ENCODE measurements at places on chromosomes 2 and 18. TPM values are rescaled to one million over a fixed set of nuclear protein-coding genes. Genes with fewer than 3 reads are reported as not detected.

- H3K36me3 ChIP-seq, result no peaks in the 10 kb centered on the region
- DNase-seq, result no peak
- no peak overlapping the region for H3K4me3 ChIP-seq
- H3K27ac ChIP-seq, result no peak overlapping the region
- no peaks in the 10 kb centered on the region for H3K27me3 ChIP-seq
Measured at GRCh38 chr2:204027091-204027490, 90.5 kb downstream of the ICOS start.

- peak; percentile 79 for DNase-seq
- H3K27me3 ChIP-seq, result no peaks in the 10 kb centered on the region
- H3K27ac ChIP-seq, result peak within 1 kb of the TSS; percentile 77
- no peaks in the 10 kb centered on the region for H3K36me3 ChIP-seq
- no peaks in the 10 kb centered on the region for H3K4me1 ChIP-seq
Measured at GRCh38 chr2:127106991-127107621, at the start of gene BIN1. Gene BIN1 (minus strand): TSS chr2:127107154. CDS start chr2:127106943, 211 bp downstream.

- H3K4me1 ChIP-seq, result peaks cover 5% of the 10 kb centered on the region
- no peak overlapping the region for H3K4me3 ChIP-seq
Measured at GRCh38 chr2:171318463-171318934, 115.3 kb downstream of the METTL8 start.

GRCh38 chr2:233831011-233831721 is 23.2 kb downstream of the HJURP start:
- H3K4me1 ChIP-seq, result no peaks in the 10 kb centered on the region
- no peak overlapping the region for H3K4me3 ChIP-seq
- DNase-seq, result no peak
- H3K27ac ChIP-seq, result no peak overlapping the region
- no peaks in the 10 kb centered on the region for H3K27me3 ChIP-seq

GRCh38 chr2:206452242-206452641 is 8.9 kb downstream of the ADAM23 start:
- DNase-seq, result no peak
- H3K27ac ChIP-seq, result peak overlapping the region; percentile 76
- no peaks in the 10 kb centered on the region for H3K27me3 ChIP-seq
- no peaks in the 10 kb centered on the region for H3K36me3 ChIP-seq

- DNase-seq, result no peak
- H3K27ac ChIP-seq, result peak overlapping the region; percentile 99
- H3K36me3 ChIP-seq, result peaks cover 22% of the 10 kb centered on the region
Measured at GRCh38 chr2:200810252-200810997, 1.3 kb upstream of the BZW1 start.

GRCh38 chr2:180130403-180130802 is 123.3 kb upstream of the CWC22 start:
- no peak for DNase-seq
- no peaks in the 10 kb centered on the region for H3K4me1 ChIP-seq
- no peak overlapping the region for H3K27ac ChIP-seq
- no peaks in the 10 kb centered on the region for H3K36me3 ChIP-seq

DNA sequence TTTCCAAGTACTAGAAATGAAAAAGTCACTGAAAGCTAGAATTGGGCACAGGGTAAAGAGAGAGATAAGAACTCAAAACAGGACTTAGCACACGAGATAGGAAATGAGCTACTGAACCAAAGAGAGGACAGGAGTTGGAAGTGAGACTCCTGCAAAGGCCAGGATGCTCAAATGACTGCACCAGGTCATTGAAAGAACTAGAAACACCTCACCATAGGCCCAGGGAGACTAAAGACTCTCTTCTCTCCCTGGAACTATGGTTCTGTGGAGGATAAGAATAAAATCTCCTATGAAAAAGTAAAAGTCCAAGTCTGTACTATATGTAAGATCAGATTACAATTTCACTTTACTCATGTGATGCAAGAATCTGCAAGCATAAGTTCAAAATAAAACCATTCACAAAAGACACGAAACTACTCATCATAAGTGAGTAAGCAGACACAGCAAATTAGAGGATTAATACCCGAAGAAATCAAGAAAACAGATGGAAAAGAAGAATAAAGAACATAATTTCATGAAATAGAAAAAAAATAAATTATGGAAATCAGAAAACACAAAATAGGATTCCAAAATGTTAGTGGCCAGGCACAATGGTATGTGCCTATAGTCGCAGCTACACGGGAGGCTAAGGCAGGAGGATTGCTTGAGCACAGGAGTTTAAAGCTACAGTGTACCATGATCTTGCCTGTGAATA is 6.5 kb downstream of the NBAS start:
- no peak for DNase-seq
- no peak overlapping the region for H3K27ac ChIP-seq
- no peaks in the 10 kb centered on the region for H3K4me1 ChIP-seq
- H3K36me3 ChIP-seq, result peaks cover 6% of the 10 kb centered on the region
- no peaks in the 10 kb centered on the region for H3K27me3 ChIP-seq

GRCh38 chr2:15073664-15074063 is 441.1 kb downstream of the LRATD1 start:
- no peak overlapping the region for H3K27ac ChIP-seq
- no peaks in the 10 kb centered on the region for H3K4me1 ChIP-seq
- H3K27me3 ChIP-seq, result no peaks in the 10 kb centered on the region
- no peak overlapping the region for H3K4me3 ChIP-seq

GRCh38 chr2:230685178-230685577 is 27.5 kb upstream of the CAB39 start:
- no peak overlapping the region for H3K4me3 ChIP-seq
- H3K27ac ChIP-seq, result no peak overlapping the region
- H3K27me3 ChIP-seq, result no peaks in the 10 kb centered on the region
- no peak for DNase-seq
- H3K4me1 ChIP-seq, result peaks cover 17% of the 10 kb centered on the region

- H3K4me3 ChIP-seq, result no peak overlapping the region
- no peaks in the 10 kb centered on the region for H3K27me3 ChIP-seq
- H3K4me1 ChIP-seq, result no peaks in the 10 kb centered on the region
- peaks cover 6% of the 10 kb centered on the region for H3K36me3 ChIP-seq
- no peak overlapping the region for H3K27ac ChIP-seq
Measured at GRCh38 chr2:187525163-187525900, 28.9 kb downstream of the TFPI start.

- H3K36me3 ChIP-seq, result no peaks in the 10 kb centered on the region
- H3K27ac ChIP-seq, result no peak overlapping the region
- no peak for DNase-seq
- no peak overlapping the region for H3K4me3 ChIP-seq
- no peaks in the 10 kb centered on the region for H3K4me1 ChIP-seq
- H3K27me3 ChIP-seq, result no peaks in the 10 kb centered on the region
Measured at GRCh38 chr2:96985181-96985945, 1.0 kb downstream of the FAM178B start.

GRCh38 chr2:84881581-84882413 is 913 bp upstream of the TRABD2A start:
- no peaks in the 10 kb centered on the region for H3K36me3 ChIP-seq
- peak; percentile 85 for DNase-seq
- H3K4me3 ChIP-seq, result peak overlapping the region; percentile 53
- H3K4me1 ChIP-seq, result no peaks in the 10 kb centered on the region
- peaks cover 12% of the 10 kb centered on the region for H3K27me3 ChIP-seq

DNA sequence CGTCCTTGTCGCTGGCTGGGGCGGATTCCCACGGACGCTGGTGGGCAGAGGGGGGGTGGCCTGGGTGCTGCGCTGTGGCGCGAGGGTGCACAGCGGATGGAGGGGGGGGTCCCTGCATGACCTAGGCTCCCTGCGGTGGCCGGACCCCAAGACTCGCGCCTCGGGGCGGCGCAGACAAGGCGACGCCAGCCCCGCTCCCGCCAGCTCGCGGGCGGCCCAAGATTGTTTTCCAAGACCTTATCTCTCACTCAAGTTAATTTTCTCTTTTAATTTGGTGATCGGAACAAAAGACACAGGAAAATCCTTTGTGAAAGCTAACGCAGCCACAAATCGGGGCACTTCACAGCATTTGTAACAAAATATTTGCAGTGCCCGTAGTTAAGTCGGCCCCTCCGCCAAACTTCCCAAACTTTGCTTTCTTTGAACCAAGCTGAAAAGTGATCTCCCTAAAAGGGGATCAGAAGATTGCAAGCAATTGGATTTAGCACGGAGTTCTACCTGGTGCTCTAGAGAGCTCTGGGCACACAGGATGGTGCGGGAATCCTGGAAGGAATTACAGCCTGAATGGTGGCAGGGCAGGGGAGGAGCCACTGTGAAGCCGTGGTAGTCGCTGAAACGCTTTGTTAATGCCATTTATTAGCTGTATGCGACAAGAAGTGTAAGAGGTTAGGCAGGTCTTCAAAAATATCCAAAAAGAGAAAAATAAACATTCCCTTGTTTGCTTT is 4.8 kb upstream of the ID2 start:
- no peaks in the 10 kb centered on the region for H3K27me3 ChIP-seq
- no peaks in the 10 kb centered on the region for H3K36me3 ChIP-seq
- H3K4me1 ChIP-seq, result no peaks in the 10 kb centered on the region
- peak overlapping the region; percentile 65 for H3K4me3 ChIP-seq

DNA sequence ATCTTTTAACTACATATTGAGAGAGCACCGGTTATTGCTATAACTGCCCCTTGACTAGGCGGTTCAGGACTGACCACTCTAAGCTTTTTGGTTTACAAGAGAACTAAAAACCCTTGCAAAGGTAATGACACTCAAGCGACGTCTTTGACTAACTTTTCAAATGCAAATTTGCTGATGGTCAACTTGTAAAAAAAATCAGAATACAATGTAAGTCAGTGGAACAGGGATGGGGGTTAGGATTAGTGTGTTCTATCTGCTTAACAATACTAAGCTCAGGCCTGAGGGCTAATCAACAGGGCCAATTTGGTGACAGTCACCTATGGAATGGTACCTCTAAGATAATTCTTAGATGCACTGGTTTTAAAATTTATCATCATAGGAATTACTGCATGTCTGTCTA is 57.1 kb downstream of the ZAP70 start:
- no peaks in the 10 kb centered on the region for H3K4me1 ChIP-seq
- H3K36me3 ChIP-seq, result peaks cover 14% of the 10 kb centered on the region
- no peak overlapping the region for H3K4me3 ChIP-seq
- no peak overlapping the region for H3K27ac ChIP-seq
- no peak for DNase-seq

GRCh38 chr2:239316562-239317465 is 84.0 kb downstream of the HDAC4 start:
- peak overlapping the region; percentile 91 for H3K27ac ChIP-seq
- no peaks in the 10 kb centered on the region for H3K36me3 ChIP-seq
- H3K4me1 ChIP-seq, result no peaks in the 10 kb centered on the region
- H3K4me3 ChIP-seq, result peak overlapping the region; percentile 21

GRCh38 chr2:16729335-16729734 is 63.7 kb upstream of the CYRIA start:
- DNase-seq, result no peak
- H3K4me3 ChIP-seq, result no peak overlapping the region

DNA sequence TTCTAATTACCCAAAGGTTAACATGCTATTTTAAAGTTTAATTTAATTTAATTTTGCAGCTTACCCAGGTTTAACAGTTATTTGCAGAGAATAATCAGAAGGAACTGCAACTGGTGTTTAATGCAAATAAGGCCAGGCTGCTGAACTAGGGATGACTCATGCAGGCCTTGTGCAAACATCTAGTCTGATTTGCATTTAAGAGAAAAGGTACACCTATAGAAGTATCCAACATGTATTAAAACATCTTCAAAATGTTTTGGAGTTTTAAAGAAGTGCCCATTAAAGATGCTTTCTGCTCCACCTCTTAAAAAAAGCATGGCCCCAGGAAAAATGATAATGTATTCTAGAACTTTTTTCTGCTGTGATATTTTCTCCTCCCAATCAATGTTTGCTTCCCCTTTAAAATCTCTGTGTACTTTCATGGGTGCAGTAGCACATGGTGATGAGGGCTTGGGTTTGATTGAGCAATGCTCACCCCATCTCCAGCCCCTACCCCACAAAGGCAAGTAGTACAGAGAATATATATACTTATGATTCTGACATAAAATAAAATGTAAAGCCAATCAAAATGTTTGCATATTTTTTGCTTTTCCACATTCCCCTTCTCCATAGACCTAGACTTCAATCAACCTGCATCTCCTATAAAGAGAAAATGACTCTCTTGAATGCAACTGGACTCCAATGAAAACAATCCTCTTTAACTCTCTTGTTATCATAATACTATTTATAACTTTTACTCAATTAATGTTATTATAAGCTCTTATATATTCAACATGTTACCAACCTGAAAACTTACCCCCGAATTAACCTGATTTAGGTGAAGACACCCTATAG is 54.1 kb downstream of the ATP8B1 start:
- H3K36me3 ChIP-seq, result no peaks in the 10 kb centered on the region
- H3K4me3 ChIP-seq, result no peak overlapping the region
- no peaks in the 10 kb centered on the region for H3K4me1 ChIP-seq
- H3K27me3 ChIP-seq, result no peaks in the 10 kb centered on the region
- DNase-seq, result no peak

- H3K4me3 ChIP-seq, result no peak overlapping the region
- H3K27ac ChIP-seq, result no peak overlapping the region
- DNase-seq, result peak; percentile 63
- peaks cover 24% of the 10 kb centered on the region for H3K4me1 ChIP-seq
Measured at GRCh38 chr2:112150447-112150846, 12.3 kb downstream of the FBLN7 start.

DNA sequence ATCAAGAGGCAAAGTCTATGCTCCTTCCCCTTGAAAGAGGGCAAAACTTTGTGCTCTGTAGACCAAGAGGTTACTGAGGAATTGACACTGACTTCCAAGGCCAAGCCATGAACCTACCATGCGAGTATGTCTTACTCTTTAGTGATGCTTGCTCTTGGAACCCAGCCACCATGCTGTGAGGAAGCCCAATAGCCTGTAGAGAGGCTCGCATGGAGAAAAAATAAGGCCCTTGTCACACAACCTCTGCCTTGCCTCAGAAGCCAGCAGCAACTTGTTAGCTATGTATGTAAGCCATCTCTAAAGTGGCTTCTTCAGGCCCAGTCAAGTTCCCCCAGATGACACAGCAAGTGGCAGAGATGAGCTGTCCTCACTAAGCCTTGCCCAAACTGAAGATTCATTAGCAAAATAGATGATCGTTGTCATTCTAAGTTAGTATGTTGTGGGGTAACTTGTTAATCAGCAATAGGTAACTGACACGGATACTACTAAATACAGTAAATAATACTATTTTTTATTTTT is 66.1 kb upstream of the RGPD5 start:
- no peaks in the 10 kb centered on the region for H3K4me1 ChIP-seq
- H3K27me3 ChIP-seq, result no peaks in the 10 kb centered on the region
- no peaks in the 10 kb centered on the region for H3K36me3 ChIP-seq
- no peak overlapping the region for H3K27ac ChIP-seq
- no peak overlapping the region for H3K4me3 ChIP-seq
- DNase-seq, result peak; percentile 40

- H3K27me3 ChIP-seq, result no peaks in the 10 kb centered on the region
- H3K36me3 ChIP-seq, result no peaks in the 10 kb centered on the region
- H3K4me3 ChIP-seq, result no peak overlapping the region
Measured at GRCh38 chr2:144996225-144996795, 476.4 kb upstream of the ZEB2 start.

Gene IGFBP5
- total RNA-seq, result 554 TPM

Gene TGFA
- total RNA-seq, result 0.24 TPM

Gene POU3F3
- total RNA-seq, result not detected

Gene KLHL29
- total RNA-seq, result 4.2 TPM

Gene DRC1
- not detected for total RNA-seq

Gene COL4A4
- 10.0 TPM for total RNA-seq

Gene SF3B6
- total RNA-seq, result 71.2 TPM

Gene SKOR2
- not detected for total RNA-seq

Gene XDH
- total RNA-seq, result not detected

Gene TSPYL6
- total RNA-seq, result not detected

Gene CPS1
- total RNA-seq, result 1.9 TPM

Gene GPATCH11
- total RNA-seq, result 6.0 TPM

Gene CCDC150
- 0.79 TPM for total RNA-seq

Gene HOXD3
- not detected for total RNA-seq

Measured in right atrium auricular region (tissue), 2 donors.